NCI-H1417 treated with DMSO at 0.1 percent for 48 hours (cell line): ENCODE measurements at places on chromosomes 5 and 9.

- DNase-seq, result no peak
These were observed 184.2 kb downstream of the EFNA5 start for GRCh38 chr5:107486489-107486888.

GRCh38 chr5:135578305-135578684 lies 496 bp downstream of the CXCL14 start:
- no peak for DNase-seq

GRCh38 chr9:79123415-79123814 lies 448.4 kb upstream of the TLE4 start:
- no peak for DNase-seq

- no peak for DNase-seq
These were observed 5.2 kb downstream of the DNAJA1 start for GRCh38 chr9:33030285-33030684.

DNA sequence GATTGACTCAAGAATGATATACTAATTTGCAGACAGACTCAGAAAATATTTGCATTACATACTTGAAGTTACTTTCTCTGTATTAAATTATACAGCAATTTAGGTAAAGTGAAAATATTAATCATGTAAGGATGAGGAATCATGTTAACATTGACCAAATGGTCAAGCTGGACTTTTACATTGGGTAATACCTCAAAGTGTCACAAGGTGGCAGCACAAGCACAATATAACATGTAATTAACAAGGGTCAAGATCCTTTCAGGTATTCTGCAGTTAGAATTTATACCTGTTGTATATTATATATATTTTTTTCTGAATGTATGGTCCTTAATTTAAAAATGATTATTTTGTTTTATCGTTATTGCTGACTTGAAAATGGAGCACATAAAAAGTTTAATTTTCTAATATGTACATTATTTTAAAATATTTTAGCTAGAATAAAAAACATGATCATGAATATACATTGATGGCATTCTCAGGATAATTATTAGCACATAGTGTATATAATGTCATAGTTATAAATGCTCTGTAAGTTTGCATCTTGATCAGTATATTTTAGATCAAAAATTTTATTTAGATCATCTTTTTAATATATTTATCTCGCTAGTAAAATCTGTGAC lies 8.6 kb downstream of the HAPLN1 start:
- DNase-seq, result no peak

- DNase-seq, result no peak
These were observed 15.4 kb downstream of the IL9 start for GRCh38 chr5:135880278-135880677.

GRCh38 chr5:76175821-76176403 lies 92.7 kb downstream of the SV2C start:
- DNase-seq, result no peak

DNA sequence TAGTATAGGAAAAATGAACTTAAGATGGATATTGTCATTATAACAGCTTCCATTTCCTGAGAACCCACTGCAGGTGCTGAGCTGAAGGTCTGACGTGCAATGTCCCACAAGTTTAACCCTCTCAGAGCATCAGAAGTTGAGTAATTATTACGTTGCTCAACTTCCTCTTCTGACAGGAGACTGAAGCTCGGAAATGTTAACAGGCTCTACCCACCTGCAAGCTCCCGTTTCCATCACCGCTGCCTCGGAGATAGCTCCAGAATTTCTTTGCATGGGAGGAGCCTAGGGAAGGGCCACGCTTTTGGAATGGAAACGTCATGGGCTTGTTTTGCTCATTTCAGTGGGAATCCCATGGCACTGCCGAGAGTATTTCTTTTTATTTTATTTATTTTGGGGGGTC lies 1.0 kb upstream of the NTMT1 start:
- DNase-seq, result no peak

GRCh38 chr5:153187503-153187902 lies 303.0 kb upstream of the GRIA1 start:
- DNase-seq, result no peak

- DNase-seq, result no peak
These were observed 370.7 kb upstream of the TRPC7 start for GRCh38 chr5:136736021-136736420.
